ENCODE measurements at places on chromosomes 12 and 14.
A peak's percentile ranks its signal among the peaks of the same experiment; 100 is the strongest.

- DNase-seq, result no peak
Observed at GRCh38 chr14:63988579-63988978, 135.8 kb downstream of the SYNE2 start.

GRCh38 chr14:73472185-73473114, 14.1 kb upstream of the NUMB start:
- peak; percentile 85 for DNase-seq

DNA sequence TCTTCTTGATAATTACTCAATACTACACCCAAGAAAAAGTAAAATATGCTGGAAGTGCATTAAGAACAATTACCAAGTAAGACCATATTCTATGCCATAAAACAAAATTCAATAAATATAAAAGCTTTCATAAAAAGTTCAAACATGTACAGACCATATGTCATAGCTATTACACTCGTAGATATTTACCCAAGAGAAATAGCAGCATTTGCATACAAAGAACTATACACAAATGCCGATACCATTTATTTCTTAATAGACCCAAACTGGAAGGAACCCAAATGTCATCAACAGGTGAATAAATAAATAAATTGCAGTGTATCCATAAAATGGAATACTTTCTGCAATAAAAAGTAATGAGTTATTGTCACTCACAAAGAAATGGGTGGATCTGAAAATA, 78.3 kb upstream of the SLC16A7 start:
- no peak for DNase-seq

GRCh38 chr14:33922125-33922524, 28.7 kb downstream of the EGLN3 start:
- no peak for DNase-seq

GRCh38 chr14:33958605-33959226, 7.8 kb upstream of the EGLN3 start:
- DNase-seq, result no peak

DNA sequence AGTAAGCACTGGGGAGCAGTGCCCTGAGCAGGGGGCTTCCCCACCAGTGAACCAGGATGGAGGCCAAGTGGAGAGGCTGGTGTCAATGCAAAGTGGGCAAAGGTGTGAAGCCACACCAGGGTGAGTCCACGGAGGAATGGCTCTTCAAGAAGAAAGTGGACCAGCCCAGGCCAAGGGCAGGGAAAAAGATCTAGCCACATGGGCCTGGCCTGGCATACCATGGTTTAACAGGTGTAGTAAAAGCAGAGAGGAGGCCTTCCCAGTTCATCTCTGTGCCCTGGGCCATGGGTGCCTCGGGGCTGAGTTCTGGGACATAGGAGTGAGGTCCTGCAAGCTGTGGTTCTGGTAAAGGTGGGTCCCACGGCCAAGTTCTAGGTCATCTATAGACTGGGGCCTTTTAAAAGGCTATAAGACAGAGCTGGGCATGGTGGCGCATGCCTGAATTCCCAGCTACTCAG, 153.4 kb downstream of the DPF3 start:
- DNase-seq, result no peak

DNA sequence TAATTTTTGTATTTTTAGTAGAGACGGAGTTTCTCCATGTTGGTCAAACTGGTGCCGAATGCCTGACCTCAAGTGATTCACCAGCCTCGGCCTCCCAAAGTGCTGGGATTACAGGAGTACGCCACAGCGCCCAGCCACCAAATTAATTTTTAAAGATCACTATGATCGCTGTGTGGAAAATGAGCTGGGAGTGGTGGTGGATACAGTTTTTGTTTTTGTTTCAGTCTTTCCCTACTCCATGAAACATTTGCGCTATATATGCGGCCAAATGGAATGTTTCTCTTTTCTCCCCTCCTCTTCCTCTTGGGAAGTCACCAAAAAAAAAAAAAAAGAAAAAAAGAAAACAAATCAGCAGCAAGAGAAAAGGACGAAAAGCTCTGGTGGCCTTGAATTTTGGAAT, 20.8 kb upstream of the P2RX4 start:
- no peak for DNase-seq

GRCh38 chr12:46693034-46693433, 132.8 kb downstream of the SLC38A4 start:
- DNase-seq, result no peak

- no peak for DNase-seq
Observed at GRCh38 chr14:93759719-93760307, 28.5 kb downstream of the PRIMA1 start.

- DNase-seq, result no peak
Observed at GRCh38 chr12:12705838-12706520, 10.0 kb upstream of the GPR19 start.

DNA sequence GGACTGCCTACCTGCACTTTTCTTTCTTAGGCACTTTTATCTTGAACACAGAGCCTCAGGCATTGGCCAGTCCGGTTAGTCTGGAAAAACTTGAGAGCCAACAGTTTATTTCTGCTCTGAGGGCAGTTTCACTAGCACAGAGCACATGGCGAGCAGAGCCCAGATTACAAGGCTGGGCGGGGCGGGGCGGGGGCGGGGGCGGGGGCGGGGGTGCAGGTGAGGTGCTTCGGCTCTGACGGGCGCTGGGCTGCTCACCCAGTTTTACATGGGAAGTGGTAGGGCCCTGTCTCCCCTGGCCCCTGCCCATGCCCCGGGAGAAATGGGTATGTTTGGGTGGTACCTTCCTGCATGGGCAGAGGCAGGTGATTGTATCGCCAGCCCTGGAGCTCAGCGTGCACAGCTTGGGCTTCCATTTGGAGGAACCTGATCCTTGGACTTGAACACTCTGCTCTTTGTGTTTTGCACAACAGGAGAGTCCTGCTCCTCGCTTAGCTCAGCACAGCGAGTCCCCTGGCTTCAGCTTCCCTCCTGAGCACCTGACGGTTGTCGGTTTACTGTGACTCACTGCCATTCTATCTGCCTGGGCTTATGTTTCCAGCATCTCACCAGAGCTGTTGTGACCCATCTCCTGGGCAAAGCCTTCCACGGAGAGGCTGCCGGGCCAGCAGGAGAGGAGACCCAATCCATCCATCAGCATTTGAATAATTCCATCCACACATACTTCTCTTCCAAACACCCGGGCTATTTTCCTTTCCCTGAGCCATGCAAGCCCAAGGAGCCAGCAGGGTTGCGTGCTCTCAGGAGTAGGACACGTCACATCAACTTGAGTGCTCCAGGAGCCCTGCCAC, 108.5 kb downstream of the ARF6 start:
- DNase-seq, result peak; percentile 89

DNA sequence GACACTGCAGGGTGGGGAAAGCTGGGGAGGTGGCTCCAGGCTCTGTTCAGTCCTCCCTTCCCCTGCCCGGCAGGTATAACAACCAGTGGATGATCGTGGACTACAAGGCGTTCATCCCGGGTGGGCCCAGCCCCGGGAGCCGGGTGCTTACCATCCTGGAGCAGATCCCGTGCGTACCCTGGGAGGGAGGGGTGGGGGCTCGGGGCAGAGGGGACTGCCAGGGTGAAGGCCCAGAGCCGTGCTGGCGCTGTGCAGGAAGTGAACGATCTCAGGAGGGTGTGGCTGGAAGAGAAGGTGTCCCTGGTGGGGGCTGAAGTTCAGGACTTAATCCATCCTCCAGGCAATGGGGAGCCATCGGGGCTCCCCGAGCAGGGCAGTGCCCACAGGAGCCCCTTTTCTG, 18.9 kb downstream of the SDS start:
- no peak for DNase-seq

GRCh38 chr12:95802482-95803270, 12.1 kb upstream of the NTN4 start:
- peak; percentile 52 for DNase-seq

GRCh38 chr12:86456241-86456640, 200.1 kb upstream of the MGAT4C start:
- no peak for DNase-seq

- no peak for DNase-seq
Observed at GRCh38 chr12:49910331-49911212, 6.9 kb upstream of the FAIM2 start.

DNA sequence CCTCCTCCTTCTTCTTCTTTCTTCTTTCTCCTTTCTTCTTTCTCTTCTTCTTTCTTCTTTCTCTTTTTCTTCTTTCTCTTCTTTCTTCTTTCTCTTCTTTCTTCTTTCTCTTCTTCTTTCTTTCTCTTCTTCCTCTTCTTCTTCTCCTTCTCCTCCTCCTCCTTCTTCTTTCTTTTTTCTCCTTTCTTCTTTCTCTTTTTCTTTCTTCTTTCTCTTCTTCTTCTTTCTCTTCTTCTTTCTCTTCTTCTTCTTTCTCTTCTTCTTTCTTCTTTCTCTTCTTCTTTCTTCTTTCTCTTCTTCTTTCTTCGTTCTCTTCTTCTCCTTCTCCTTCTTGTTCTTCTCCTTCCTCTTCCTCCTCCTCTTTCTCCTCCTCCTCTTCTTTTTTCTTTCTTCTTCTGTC, 1230.7 kb upstream of the USP15 start:
- no peak for DNase-seq

- DNase-seq, result peak; percentile 12
Observed at GRCh38 chr14:78700236-78700635, 530.1 kb downstream of the NRXN3 start.

- DNase-seq, result no peak
Observed at GRCh38 chr12:121724925-121725324, 12.4 kb downstream of the TMEM120B start.

GRCh38 chr12:94163850-94164249, 15.5 kb downstream of the PLXNC1 start:
- DNase-seq, result no peak

- no peak for DNase-seq
Observed at GRCh38 chr14:52314595-52315354, 663 bp downstream of the PTGER2 start.

DNA sequence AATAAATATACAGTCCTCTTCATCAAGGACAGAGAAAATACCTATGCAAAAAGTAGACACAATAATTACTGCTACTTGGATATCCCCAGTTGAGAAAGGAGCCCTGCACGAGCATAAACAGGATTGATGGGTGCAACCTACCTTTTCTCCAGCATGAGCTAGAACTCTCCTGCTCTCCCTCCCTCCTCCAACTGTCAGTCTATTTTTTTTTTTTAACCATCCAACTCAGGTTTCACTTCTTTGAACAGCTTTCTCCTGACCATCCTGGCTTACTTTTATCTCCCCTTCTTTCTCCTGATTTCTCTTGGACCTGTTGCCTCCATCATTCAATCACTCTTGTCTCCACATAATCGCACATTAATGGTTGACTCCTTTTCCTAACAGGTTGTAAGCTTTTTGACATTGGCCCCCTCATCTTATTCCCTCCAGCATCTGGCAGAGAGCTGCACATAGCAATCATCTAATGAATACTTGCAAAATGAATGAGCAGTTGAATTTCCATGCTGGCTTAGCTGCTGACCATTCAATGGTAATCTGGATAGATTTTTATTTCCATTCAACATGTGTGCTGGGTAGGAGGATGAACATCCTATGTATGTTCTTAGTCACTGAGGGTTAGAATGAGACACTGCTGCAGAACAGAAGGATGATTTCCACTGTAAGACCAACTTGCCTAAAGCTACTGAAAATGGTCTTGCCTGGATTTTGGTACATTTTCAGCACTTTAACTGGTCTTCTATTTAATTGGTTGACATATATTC, 24.4 kb downstream of the MYBPC1 start:
- DNase-seq, result no peak

- no peak for DNase-seq
Observed at GRCh38 chr12:113826805-113827538, 139.2 kb downstream of the RBM19 start.

DNA sequence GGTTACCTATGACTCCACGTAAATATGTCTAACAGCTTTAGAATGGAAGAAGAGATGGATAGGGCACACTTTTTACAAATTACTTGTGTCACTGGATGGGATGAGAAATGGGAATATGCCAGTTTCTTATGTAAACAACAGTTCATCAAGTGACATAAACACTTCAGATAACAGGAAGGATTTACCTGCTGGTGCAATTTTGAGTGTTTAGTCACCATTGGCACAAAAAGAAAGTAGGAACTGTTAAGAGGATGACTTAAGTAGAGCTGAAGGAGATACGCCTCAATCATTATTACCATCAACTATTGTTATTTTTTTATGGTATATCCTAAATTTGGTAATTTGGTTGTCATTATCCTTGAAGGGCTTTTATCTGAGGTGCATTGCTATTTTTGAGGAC, 83.2 kb downstream of the RMST start:
- no peak for DNase-seq

DNA sequence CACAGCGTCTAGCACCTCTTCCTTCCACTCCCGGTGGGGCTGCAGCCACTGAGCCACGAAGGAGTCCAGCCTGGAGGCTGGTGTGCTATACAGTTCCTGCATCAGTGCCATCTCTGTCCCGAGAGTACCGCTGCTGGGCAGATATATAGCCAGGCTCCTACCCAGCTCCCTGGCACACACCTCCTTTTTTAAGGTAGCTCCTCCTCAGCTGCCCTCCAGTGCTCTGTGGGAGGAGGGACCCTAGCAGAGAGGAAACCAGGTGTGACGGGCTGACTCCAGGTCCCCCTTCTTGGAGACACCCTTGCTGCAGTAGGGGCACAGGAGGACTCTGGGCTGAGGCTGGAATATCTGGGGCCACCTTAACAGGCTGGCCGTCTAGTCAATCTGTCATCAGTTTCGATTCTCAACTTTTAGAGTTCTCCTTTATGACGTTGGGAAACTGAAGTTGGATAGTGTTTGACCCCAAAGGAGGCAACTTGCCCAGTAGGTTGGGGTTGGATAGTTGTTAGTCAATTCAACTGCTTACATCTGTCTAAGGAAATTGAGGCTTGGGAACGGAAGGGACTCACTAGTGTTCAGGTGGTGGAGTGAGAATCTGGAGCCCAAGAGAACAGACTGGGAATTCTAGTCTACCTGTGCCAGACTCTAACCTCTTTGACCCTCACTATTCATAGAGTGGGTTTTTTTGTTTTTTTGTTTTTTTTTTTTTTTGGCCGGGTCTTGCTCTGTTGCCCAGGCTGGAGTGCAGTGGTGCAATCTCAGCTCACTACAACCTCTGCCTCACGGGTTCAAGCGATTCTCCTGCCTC, at the start of gene OASL:
Gene OASL, minus strand, starts transcription at position 386 of the 808 bp plus-strand sequence. Its CDS starts 275 bp downstream, at position 111.
- peak; percentile 58 for DNase-seq

GRCh38 chr12:80622271-80622670, 85.2 kb upstream of the MYF6 start:
- no peak for DNase-seq

- DNase-seq, result no peak
Observed at GRCh38 chr14:58825606-58826005, 187.8 kb downstream of the DACT1 start.

- no peak for DNase-seq
Observed at GRCh38 chr14:48193893-48194292, 518.5 kb upstream of the MDGA2 start.

GRCh38 chr12:109466821-109467220, 10.3 kb downstream of the KCTD10 start:
- no peak for DNase-seq
